ENCODE measurements at places on chromosomes 16 and 17.

DNA sequence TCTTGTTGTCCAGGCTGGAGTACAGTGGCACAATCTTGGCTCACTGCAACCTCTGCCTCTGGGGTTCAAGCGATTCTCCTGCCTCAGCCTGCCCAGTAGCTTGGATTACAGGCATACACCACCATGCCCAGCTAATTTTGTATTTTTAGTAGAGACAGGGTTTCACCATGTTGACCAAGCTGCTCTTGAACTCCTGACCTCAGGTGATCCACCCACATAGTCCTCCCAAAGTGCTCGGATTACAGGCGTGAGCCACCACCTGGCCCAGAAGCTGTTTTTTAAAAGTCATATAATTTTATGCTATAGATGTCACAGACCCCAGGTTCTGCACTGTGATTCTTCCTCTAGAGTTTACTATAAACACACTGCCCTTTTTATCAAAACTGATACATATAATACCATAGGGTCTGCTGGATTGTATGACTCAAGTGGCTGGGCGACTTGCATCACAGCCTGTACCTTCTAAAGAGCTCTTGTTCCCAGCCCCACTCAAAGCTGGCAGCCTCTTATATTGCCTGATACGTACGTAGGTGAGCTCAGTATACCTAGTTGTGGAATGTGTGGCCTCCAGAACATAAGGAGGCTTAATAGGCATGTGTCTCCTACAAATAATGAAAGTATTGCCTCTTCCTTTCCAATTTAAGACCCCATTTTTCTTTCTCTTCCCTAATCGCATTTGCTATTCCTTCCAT, 295.8 kb downstream of the ZFHX3 start:
- no peak for DNase-seq

DNA sequence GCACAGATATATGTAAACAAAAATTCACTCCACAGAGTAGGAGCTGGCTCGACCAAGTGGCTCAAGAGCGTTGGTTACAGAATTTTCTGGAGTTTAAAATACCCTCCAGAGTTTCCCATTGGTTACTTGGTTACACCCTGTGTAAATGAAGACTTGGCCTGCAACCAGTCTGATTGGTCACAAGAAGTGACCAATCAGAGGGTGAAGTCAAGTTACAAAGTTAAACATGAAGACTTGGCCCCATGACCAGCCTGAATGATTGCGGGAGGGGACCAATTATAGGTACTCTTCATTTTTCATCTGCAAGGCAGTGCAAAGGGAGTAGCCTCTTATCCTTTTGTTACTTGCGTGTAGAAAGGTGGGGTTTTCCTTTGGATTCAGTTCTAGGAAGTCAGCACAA, 121.3 kb upstream of the SALL1 start:
- no peak for DNase-seq

GRCh38 chr17:38428112-38428642, at the start of gene ARHGAP23:
Gene ARHGAP23 (plus strand): TSS chr17:38428464. CDS start chr17:38428486, 22 bp downstream.
- peak; percentile 21 for DNase-seq

GRCh38 chr17:74712756-74713155, at the start of gene CD300LF:
Gene CD300LF (minus strand): TSS chr17:74712923. CDS start chr17:74712866, 57 bp downstream.
- DNase-seq = no peak

- no peak for DNase-seq
Measured at GRCh38 chr17:52737071-52737470, 578.6 kb upstream of the CA10 start.

- DNase-seq = no peak
Measured at GRCh38 chr17:7348478-7349242, 3.3 kb upstream of the KCTD11 start.

DNA sequence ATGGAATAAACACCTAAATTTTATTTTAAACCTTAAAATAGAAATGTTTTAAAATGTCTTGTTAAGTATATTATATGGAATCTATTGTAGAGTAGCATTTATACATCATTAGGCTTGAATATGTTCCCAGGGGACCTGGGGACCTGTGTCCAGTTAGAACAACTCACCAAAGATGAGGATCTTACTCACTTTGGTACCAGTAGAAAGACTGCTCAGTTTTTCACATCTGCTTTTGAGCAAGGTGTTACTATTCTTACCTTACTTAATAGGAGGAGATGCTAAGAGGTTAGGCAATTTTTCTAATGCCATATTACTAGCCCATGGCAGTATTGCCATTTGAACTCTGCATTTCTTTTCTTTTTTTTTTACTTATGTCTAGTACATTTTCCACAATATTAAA, 14.7 kb downstream of the STXBP4 start:
- DNase-seq = no peak

DNA sequence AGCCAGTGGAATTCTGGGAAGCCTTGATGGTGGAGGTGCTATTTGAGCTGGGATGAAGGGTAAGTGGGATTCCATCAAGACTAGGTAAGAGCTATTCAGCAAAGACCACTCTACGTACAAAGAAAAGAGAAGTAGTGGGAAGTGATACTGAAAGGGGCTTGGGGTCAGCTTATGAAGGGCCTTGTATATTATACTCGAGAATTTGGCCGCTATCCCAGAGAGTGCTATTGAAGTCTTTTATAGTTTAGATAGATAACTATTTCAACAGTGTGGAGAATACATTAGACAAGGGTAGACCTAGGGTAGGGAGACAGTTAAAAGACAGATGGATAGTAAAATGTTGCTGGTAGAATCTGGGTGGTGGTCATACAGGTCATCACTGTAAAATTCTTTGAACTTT, 10.3 kb downstream of the DNAH2 start:
- no peak for DNase-seq

GRCh38 chr16:89241187-89242007, 23.9 kb downstream of the ZNF778 start:
- peak; percentile 69 for DNase-seq

GRCh38 chr16:67481561-67482232, 740 bp upstream of the ATP6V0D1 start:
- DNase-seq = no peak

DNA sequence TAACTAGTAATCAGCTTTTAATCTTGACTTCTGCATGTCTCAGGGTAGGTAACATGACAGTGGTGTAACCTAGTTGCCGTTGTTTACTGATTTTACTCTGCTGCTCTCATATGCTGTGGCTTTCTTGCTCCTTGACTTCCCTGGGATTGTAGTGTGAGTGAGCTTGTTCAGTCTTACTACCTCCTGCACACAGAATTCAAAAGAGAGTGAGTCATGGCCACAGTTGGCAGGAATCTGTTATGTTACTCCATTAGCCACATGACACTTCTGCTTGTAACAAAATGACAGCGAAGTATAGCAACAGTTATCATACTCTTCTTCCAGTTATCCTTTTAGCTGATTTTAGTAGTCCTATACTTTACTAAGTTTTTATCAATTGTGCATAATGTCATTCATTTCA, 18.8 kb downstream of the TNRC6A start:
- DNase-seq = peak; percentile 90

DNA sequence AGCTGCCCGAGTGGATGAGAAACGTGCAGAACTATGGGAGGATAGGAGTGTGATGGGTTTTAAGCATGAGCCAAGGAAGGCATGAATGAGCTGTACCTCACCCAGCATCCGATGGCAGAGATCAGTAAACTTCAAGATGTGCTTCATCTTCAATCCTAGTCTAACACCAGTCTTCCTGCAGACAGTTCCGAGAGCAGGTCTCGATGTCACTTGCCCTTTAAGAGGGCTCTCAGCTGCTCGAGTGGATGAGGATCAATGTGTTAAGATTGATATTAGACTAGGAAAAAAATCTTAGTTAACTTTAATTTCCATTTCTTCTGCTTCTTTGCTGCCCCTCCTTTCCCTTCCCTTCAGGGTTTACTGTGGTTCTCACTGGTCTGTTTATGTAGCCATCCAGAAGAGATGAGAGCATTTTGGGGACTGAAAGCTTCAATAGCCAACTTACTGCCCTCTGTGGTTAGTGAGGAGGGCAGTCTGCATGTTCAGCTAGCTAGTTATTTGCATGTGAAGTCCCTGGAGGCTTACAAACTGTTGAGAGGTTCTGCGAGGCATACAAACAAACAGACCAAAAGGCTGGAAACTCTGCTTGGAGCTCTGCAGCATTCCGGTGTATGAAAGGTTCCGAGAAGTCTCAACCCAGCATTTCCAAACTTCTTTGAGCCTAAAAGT, 15.3 kb downstream of the KLHL36 start:
- no peak for DNase-seq

GRCh38 chr17:77382966-77383612, 242.3 kb downstream of the SEC14L1 start:
- no peak for DNase-seq

GRCh38 chr16:25037221-25037620, 22.1 kb upstream of the ARHGAP17 start:
- DNase-seq = no peak

DNA sequence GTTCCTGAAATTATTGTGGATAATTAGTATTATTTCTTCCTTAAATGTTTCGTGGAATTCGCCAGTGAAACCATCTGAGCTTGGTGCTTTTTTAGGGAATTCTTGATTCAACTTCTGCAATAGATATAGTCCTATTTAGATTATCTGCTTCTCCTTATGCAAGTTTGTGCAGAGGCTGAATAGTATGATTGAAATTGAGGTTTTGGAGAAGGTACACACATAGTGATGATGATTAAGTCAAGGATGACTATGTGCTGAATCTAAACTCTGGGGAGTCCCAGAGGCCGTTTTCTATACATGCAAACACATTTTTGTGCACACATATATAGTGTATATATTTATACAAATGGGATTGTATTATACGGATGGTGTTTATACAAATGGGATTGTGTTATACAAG, 5.2 kb upstream of the MYH4 start:
- no peak for DNase-seq

DNA sequence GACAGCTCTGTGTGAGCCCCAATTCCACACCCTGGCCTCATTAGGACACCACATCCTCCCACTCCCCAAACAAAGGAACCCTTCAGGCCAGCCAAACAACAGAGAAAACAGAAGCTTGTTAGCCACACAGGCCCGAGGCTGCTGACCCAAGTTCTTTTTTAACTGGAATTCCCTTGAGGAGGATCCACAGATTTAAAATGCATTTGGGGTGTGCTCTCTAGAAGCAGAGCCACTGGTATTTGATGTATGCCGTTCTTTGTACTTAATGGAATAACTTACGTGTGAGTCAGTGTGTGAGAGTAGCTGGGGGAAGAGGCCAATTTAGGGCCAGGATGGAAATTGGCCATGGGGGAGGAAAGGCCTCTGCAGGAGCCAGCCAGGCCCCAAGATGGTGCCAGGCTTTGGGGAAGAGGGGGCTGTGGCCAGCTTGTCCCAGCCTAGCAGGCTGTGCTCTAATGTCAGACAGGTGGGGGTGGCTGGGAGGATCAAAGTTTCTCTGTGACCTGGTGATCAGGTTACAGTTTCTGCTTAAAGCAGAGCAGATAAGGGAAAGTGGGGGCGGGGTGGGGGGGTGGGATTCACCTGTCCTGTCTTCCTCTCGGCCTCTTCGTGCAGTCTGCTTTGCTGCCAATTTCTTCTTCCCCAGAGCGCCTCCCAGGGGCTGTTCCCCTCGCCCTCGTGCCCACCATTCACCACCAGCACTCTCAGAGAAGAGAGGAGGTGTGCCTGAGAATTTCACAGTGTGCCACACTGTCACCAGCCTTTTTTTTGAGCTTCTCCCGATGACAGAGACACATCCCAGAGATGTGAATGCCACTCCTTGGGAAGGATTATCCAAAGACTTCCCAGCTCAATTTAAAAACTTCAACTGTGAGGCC, 50.8 kb downstream of the TOM1L2 start:
- peak; percentile 82 for DNase-seq

- peak; percentile 68 for DNase-seq
Measured at GRCh38 chr17:56319531-56319930, 166.3 kb downstream of the ANKFN1 start.

DNA sequence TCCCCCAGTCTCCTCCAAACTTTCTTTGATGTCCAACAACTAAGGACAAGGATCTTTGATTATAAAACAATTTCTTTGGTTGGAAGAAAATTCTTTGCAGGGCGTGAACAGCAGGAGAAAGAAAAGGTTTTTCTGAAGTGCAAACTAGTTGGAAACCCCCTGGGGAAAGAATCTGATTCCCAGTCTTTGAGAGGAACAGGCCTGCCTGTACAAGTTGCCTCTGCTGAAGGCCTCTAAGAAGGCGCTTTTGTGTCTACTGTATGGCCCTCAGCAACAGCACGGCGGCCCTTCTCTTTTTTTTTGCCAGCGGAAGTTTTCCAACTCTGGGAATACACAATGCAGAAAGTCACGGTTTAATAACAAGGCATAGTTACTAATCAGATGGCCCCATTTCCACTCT, 14.0 kb downstream of the RNF43 start:
- peak; percentile 60 for DNase-seq

GRCh38 chr17:45651145-45651709, 132.9 kb upstream of the CRHR1 start:
- DNase-seq = no peak

DNA sequence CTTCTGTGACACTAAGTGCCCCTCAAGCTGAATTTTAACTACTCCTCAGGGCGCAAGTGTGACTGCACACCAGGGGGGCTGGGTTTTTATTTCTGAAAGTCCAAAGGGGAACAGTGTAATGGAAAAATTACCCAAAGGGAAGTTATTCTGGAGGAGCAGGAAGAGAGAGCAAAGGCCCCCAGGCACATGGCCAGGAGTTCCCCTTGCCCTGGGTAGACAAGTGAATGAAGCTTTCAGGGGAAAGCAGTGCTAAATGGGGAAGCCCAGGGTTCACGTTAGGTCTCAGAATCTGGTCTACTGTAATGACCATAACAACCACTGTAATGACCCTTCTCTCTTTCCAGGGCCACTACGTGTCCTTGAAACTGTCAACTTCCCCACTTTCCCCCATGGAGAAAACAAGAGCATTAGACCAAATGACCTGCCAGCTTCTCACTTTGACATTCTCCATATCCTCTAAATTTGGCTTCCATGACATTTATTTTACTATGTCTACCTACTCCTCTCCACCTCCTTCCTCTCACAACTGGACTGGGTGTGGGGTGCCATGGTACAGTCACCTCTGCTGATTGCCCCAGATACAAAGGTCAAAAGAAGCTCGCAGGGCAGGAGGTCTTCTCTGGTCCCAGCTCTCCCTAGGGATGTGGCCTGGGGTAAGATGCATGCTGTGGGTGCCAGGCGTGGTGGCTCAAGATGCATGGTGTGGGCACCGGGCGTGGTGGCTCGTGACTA, 34.1 kb upstream of the MMP2 start:
- no peak for DNase-seq

DNA sequence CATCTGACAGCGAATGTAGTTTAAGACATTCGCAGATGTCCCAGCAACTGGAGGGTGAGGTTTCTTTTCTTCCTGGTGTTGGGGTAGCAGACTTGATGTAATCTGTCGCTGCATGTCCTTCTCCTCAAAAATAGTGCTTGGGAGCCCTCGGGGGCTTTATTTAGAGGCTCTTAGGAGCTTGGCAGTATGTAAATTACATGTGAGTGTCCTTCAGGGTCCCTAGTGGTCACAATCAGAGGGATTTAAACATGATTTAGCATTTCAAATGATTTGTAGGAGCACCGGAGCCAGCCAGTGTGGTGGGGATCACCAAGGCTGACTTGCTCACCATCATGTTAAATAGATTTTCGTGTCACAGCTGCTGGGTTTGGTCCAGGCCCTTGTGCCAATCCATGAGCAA, 8.8 kb upstream of the SALL1 start:
- no peak for DNase-seq
